Stimulated activated CD4-positive, alpha-beta T cell treated with anti-CD3 and anti-CD28 coated beads, Interleukin-15, amount 100 ng/mL, for 48 hours (primary cell): ENCODE measurements at places on chromosomes 4 and X.
A peak's percentile ranks its signal among the peaks of the same experiment; 100 is the strongest.

DNA sequence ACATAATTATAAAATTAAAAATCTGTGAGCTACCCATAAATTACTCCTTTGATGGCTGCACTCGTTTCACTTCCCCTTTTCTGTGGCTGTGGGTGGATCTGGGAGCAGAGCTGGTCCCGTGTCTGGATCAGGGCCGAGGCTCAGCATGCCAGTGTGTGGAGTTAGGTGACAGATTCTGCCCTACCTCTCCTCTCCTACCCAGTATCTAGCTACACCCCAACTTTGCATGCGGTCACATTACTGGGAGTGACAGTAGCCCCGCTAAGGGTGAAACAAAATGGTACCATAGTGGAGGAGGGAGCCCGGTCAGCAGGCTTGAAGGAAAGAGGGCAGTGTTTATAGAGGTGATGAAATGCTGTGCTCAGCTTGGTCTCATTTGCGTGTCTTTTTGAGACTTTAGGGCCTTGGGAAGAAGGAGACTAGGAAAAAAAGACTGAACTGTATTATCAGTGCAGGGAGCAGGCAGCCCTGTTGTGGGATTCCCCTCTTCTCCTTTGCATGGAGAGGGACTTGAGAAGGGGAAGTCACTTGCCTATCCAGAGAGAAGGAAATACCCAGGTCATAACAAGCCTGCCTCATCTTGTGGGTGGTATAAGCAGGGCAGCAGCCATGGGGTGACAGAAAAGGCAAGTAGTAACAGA is 48.4 kb downstream of the ARHGAP10 start:
- no peak for DNase-seq

DNA sequence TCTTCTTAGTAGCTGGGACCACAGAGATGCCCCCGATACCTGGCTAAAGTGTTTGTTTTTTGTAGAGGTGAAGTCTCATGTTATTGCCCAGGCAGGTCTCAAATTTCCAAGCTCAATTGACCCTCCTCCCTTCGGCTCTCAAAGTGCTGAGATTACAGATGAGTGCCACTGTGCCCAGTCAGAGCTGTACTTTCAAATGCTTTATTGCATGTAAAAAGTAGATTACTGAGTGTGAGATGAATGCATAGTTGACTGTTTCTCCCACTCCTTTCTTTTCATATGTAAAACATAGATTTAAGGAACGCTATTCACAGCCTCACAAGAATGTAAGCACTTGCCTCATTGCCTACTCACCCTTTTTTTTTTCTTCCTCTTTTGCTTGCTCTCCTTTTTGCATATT is 984.4 kb upstream of the PABPC4L start:
- DNase-seq: no peak

DNA sequence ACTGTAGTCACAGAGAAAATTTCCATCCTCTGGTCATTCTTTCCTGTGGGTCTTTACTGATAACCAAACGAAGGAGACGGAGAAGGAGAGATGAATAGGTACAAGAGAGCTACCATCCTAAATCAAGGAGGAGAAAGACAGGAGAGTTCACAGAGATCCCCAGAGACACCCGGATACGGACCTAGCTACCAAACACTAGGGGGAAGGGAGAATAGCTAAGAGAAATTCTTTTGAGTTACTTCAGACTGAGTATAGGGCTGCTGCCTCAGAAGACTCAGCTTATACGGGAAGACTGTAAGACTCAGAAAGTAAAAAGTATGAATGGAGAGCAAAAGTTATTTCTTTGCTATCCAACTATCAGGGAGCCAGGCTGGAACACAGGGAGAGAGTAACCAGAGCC is 572.1 kb downstream of the C4orf33 start:
- no peak for DNase-seq

DNA sequence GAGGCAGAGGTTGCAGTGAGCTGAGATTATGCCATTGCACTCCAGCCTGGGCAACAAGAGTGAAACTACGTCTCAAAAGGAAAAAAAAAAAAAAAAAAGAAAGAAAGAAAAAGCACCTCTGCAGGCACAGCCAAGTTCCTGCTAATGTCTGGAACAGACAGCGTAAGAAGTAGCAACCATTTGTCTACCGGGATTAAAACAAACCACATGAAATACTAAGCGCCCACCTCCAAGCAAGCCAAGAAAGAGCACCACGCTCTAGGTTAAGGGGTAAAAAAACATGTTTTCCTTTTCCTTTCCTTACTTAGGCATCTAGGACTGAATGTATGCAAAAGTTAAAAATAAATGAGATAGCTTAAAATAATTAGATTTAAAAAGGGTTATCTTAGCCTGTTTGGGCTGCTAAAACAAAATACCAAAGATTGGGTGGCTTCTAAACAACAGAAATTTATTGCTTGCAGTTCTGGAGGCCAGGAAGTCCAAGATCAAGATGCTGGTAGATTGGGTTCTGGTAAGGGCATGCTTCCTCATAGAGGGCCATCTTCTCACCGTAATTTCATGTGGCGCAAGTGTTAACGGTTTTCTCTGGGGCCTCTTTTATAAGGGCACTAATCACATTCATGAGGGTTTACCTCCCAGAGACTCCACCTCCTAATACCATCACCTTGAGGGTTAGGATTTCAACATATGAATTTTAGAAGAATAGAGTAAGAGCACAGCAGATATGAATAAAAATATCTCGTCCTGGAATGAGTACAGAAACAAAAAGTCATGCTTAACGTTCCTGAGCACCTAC is 12.3 kb downstream of the GPC4 start:
- DNase-seq: no peak

GRCh38 chr4:113504422-113504821 is 257.1 kb downstream of the CAMK2D start:
- no peak for DNase-seq

DNA sequence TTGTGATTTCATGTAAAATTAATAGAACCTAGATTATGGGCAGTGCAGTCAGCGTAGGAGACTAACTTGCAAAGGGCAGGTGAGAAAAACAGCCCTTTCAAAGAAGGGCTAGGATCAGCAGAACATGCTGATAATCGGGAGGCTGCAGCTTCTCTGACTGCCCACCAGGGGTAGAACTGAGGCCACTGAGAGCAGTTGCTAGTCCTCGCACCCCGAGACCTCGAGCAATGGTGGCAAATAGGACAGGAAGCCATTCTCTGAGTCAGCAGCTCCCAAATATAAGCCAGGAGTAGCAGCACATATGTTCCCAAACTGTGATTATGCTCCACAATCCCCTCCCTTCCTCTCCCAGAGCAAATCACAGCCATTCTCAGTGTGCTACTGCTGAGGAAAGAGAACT is 186.5 kb downstream of the MSL3 start:
- DNase-seq: no peak

DNA sequence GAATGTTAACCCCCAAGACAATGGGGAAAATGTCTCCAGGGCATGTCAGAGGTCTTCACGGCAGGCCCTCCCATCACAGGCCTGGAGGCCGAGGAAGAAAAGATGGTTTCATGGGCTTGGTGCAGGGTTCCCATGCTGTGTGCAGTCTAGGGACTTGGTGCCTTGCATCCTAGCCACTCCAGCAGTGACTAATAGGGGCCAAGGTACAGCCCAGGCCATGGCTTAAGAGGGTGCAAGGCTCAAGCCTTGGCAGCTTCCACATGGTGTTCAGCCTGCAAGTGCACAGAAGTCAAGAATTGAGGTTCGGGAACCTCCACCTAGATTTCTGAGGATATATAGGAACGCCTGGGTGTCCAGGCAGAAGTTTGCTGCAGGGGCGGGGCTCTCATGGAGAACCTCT is 50.6 kb downstream of the BMP3 start:
- no peak for DNase-seq

- no peak for DNase-seq
Observed at GRCh38 chr4:20122198-20122988, 129.3 kb upstream of the SLIT2 start.

DNA sequence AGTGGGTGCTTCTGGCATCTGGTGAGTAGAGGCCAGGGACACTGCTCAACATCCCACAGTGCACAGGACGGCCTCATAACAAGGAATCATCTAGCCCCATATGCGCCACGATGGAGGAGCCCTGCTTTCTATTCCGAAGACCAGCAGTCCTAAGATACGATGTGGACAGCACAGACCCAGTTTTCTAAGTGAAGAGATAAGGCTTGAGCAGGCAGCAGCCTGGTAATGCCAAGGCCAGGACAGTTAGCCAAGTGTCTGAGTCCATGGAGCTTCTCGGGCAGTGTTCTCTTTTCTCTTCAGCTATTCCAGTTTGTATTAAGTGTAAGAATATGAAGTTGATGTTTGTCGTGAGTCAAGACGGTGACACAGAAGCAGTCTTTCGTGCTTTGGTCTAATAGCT is 112.7 kb downstream of the TBL1X start:
- no peak for DNase-seq

DNA sequence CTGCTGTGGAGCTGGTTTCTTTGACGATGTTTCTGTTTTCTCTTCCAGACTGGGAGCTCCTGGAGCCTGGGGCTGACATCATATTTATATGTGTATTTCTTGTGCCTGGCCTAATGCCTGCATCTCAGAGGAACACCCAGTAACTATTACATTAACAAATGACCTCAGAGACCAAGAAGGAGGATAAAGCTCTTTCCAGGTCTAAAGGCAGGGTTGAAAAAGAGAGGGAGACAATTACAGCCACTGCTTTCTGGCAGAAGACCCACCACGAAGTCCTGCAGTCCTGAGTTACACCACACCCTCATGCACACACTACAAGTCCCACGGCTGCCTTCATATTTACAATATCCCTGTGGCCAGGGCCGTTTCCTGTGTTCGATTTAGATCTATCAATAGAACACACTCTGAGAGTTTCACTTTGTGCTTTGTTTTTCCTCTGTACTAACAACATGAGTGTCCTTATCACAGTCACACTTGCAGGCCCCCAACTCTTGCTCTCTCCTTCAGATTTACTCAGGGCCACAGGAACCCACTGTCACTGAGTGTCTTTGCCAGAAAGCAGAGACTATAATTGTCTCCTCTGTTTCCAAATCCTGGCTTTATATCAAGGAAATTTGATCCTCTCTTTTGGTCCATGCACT is 535.5 kb downstream of the MID1IP1 start:
- peak; percentile 11 for DNase-seq
